Progenitor cell of endocrine pancreas (in vitro differentiated cells): ENCODE measurements at places on chromosomes 7 and 10. TPM values are rescaled to one million over a fixed set of nuclear protein-coding genes. Genes with fewer than 3 reads are reported as not detected.

Gene SPDYE11
- 0.22 TPM in 1 of 2 replicates, not detected in the other for total RNA-seq

Gene VIM
- total RNA-seq, result 172 and 261 TPM in 2 replicates

Gene H2BK1
- total RNA-seq, result not detected in 2 replicates

Gene OR2A42
- total RNA-seq, result 0.20 TPM in 1 of 2 replicates, not detected in the other

Gene DEPP1
- total RNA-seq, result 13.9 and 16.6 TPM in 2 replicates

Gene UNC5B
- total RNA-seq, result 3.7 and 6.0 TPM in 2 replicates

Gene PAPSS2
- total RNA-seq, result 7.3 and 7.5 TPM in 2 replicates
